ENCODE measurements at places on chromosomes 13 and 19.

DNA sequence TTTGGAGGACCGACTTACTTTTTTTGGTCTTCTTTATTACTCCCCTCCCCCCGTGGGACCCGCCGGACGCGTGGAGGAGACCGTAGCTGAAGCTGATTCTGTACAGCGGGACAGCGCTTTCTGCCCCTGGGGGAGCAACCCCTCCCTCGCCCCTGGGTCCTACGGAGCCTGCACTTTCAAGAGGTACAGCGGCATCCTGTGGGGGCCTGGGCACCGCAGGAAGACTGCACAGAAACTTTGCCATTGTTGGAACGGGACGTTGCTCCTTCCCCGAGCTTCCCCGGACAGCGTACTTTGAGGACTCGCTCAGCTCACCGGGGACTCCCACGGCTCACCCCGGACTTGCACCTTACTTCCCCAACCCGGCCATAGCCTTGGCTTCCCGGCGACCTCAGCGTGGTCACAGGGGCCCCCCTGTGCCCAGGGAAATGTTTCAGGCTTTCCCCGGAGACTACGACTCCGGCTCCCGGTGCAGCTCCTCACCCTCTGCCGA, 409 bp downstream of the FOSB start:
- peak; percentile 67 for DNase-seq

DNA sequence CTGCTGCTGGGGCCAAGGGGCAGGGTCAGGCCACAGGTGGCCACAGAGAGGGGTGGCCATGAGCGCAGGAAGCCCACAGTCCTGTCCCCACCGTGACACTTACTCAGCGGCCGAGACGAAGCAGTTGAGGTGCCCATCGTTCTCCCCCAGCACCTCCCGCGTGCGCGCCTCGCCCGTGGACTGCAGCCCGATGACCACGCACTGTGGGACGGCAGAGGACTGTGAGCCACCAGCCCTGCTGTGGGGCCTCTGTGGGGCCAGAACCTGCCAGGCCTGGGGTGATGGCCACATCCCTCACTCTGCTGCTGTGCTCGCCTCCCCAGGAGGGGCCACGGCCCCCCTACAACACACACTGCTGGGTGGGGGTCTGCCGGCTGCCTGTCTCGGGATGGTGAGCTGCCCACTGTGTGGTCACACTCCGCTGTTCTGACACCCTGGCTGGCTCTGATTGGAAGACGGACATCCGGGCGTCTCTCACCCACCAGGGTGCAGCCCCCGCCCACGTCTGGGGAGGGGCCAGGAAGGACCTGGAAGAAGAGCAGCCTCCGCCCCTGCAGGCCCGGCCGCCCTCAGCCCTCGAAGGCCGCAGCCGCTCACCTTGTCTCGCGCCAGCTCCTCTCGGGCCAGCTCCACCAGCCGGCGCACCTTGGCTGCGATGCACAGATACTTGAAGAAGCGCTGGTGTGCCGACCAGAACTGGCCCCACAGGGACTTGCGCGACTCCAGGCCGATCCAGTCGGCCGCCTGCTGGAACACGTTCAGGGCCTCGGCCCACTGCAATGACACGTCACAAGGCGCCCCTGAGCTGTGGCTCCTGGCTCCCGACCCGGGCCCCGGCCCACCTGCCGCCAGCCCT, 13.2 kb downstream of the GPX4 start:
- DNase-seq: no peak

DNA sequence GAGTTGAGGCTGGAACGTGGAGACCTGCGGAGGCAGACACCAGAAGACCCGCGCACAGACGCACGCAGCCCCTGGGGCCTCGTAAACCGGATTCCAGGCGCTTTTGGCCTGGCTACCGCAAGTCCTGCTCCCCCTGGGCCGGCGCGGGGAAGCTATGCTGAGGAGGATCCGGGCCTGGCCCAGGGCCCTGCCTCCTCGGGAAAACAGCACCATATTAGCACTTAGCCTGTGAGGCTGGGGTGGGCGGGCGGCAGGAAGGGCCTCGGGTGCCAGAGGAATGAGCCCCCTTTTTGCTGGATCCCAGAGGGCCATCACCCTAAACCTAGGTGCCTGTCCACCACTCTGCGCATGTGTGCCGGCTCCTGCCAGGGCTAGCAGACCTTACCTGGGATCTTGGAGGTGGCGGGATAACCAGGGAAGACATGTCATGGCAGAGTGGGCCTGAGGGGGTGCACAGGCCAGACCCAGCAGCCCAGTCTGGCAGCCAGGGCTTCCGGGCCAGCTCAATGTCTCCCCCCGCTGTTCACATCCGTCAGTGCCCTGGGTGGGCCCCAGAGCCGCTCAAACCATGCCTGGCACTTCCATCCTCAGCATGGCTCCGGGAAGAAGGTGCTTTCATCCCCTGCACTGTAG, 7.3 kb downstream of the ELOF1 start:
- no peak for DNase-seq

- DNase-seq: no peak
Observed at GRCh38 chr19:45168767-45169351, 8.1 kb upstream of the NKPD1 start.

- DNase-seq: no peak
Observed at GRCh38 chr13:37775871-37776270, 93.7 kb downstream of the TRPC4 start.

- no peak for DNase-seq
Observed at GRCh38 chr19:6431891-6432290, 1.7 kb downstream of the SLC25A41 start.

DNA sequence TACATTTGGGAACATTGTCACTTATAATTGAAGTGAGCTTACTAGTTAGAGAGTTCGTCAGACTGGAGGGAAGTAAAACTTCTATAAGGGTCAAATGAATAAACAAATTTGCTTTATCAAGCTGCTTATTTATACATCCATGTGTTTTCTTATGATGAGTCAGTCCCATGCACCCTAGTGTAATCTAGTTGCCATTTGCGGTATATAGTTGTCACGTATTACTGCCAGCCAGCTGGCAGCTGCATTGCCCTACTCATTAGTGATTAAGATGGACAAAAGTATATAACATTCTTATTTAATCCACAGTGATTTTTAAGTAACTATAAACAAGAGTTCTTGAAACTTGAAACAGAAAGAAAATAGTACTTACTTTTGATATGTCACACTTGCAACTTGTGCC, 182.4 kb downstream of the GPC6 start:
- no peak for DNase-seq

DNA sequence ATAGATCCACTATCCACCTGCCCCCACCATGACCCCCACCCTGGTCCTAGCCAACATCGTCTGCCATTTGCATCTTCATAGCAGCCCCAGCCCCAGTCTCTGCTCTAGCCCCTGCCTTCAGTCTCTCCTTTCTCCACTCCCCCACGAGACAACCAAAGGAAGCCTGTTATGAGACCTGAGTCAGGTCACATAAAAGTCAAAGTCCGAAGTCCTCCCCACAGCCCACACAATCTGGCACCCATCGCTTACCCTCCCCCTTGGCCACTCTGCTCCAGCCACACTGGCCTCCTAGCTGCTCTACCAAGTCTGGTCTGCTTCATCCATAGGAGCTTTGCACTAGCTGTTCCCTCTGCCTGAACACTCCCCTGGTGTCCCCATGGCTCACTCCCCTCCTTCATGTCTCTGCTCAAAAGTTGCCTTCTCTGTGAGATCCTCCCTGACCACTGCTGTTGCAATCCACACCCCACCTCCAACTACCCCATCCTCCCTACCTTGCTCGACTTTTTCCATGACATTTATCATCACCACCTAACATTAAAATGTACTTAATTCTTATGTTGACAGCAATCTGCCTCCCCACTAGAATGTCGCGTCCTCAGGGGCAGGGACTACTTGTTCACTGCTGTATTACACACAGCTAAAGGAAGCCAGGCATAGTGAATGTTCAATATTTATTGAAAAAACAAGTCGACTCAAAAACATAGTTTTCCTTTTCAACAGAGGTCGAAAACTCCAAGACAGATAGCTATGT, 1.2 kb upstream of the PLEKHG2 start:
- peak; percentile 68 for DNase-seq

DNA sequence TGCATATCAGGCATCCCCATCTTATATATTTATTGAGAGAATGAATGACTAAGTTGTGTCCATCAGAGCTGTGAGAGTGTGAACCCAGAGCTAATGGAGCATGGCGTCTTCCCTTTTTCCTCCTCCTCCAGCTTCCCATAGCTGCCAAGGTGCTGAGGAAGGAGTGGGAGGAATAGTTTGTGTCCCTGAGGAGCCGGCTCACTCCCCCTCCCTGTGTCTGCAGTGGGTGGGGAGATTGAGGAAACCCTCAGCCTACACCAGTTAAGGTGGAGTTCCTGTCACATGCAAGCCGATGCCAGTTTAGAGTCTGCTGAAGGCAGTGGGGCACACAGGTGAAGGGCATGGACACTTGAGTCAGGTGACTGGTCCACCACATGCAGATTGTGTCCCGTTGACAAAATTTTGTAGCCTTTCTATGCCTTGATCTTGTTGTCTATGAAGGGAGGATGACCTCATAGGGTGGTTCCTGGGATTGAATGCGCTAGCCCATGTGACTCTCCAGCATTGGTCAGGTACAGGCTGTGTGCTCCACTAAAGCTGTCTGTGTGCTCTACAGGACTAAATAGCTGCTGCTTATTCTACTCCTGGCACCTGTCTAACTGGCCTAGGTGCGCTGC, 47.6 kb upstream of the GPI start:
- peak; percentile 34 for DNase-seq

DNA sequence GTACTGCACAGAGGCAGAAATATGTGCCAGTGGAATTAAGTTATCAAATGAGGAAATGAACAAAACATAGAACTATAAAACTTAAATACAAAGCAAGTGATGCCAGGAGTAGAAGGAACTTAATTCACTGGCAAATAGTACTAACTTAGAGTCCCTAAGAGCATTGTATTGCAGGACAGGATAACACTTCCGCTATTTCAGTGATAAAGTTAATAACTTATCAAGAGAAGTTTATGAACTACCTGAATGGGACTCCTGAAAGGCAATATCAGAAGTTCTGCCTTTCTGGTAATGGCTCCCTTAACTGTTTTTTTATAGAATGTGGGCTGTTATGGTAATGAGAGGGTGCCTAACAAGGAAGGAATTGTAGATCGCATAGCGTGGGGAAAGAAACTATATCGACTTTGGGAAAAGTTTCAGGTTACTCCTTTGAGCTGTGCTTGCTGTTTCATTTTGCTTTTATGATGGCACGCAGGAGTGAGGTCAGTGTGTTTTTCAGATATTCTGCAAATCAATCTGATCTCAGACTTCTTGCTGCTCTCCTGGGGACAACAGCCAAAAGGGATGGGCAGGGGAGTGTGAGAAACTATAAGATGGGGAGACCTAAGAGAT, 95.3 kb upstream of the MLNR start:
- no peak for DNase-seq
